DMS53 (cell line): ENCODE measurements at places on chromosomes 12 and 14.

DNA sequence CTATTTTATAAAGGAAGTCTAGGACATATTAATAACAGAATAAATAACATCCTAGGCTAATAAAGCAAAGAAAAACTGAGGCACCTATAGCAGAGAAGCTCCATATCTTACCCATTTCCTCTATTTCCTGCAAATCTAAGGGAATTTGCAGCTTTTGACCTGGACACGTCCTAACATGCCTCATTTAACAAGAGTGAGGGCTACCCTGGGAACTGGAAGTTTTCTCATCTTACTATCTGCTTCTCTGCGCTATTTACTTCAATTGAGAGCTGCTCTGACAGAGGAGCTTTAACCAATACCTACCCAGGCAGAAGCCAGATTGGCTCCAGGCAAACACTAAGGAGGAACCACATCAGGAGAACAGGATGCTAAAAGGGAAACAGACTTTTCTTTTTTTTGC, 5.7 kb downstream of the YBX3 start:
- no peak for DNase-seq

- DNase-seq, result no peak
Measured at GRCh38 chr12:96171905-96172304, 22.3 kb upstream of the ELK3 start.

- DNase-seq, result peak; percentile 16
Measured at GRCh38 chr12:128583453-128583852, 240.3 kb downstream of the SLC15A4 start.

DNA sequence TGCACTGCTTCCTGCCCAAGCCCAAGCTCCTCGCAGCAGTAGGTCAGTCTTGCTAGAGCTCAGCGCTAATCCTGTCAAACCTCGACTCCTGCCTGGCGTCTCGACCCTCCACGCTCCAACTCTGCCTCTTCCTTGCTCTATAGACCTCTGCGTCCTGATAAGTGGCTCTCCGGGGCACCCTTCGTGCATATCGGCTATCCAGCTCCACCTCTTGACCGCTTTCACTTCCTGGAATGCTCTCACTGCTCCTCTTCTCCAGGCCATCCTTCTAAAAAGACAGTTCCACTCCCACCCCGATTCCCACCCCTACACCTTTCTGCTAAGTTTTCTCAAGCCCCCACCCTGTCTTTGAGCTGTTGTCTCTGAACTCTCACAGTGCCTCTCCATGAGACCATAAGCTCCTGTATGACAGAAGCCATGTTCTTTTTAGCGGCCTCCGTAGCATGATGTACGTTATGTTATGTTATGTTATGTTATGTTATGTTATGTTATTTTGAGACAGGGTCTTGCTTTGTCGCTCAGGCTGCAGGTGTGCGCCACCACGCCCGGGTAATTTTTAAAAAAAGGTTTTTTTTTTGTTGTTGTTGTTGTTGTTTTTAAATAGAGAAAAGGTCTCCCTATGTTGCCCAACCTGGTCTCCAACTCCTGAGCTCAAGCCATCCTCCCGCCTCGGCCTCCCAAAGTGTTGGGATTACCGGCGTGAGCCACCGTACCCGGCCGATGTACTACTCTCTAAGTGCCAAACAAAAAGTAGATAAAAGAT, 601 bp downstream of the COX14 start:
- DNase-seq, result peak; percentile 85

- no peak for DNase-seq
Measured at GRCh38 chr12:70830221-70831061, 90.1 kb downstream of the PTPRR start.

GRCh38 chr12:116821291-116821690, 60.0 kb downstream of the HRK start:
- DNase-seq, result no peak

GRCh38 chr14:45361727-45362126, 108.7 kb upstream of the MIS18BP1 start:
- no peak for DNase-seq
